ENCODE measurements at places on chromosomes 1 and 21. TPM values are rescaled to one million over a fixed set of nuclear protein-coding genes. Genes with fewer than 3 reads are reported as not detected.

DNA sequence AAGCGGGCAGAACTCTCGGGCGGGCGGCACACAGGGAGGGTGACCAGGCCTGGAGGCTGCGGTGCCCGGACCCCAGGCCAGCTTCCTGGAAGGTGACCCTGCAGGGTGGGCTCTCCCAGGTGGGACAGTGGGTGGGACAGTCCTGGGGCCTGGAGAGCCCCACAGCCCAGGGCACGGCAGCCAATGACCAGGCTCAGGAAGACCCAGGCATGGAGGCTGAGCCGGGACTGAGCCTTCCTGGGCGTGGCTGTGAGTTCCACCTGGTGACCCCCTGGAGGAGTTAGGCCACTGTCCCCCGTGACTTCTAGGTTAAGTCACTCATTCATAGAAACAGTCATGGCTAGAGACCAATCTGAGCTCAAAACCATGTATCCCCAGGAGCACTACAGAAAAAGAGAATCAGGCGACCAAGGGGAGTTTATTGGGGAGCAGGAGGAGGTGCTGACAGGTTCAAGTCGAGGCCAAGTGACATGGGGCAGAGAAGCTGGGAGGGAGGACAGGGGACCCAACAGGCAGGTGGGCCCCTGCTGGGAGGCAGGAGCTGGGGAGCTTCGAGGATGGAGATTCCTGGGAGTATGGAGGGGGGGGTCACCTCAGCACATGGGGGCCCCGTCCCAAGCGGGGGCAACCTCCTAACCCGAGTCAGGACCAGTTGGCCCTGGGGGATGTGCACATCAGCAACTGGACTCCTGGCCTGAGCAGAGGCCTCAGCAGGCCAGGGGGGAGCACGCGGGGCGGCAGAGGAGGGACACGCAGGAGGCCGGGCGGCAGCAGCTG, 1.2 kb downstream of the KRTAP10-5 start:
- DNase-seq: no peak

DNA sequence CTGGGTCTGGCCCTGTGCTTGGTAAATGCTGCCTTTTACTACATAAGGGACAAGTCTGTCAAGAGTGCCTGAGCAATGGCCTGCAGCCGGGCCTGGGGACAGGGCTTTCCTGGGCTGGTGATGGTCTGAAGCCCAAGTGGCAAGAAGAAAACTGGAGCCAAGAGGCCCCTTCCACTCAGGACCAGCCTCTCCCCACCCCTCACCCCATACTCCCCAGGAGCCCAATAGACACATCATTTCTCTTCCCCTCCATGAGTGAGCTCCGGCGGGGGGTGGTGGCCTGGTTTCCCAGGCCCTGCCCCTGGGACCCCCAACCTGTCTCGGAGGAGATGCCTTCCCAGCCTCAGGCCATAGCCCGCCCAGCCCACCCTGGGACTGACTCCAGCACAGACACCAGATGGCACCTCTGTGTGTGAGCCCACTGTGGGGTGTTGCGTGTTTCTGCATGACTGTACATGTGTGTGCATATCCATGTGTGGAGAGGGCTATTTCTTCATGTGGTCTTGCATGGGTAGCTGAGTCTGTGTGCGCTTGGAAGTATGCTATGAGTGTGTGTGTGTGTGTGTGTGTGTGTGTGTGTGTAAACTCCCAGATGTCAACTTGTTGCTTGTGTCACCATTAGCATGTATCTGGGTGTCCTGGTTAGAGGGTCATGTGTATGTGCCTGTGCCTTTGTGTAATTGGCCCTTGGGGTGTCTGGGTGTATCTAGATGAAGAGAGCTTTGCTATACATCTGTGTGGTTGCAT, 14.3 kb upstream of the LRP8 start:
- DNase-seq: peak; percentile 65

- no peak for DNase-seq
Measured at GRCh38 chr1:179547021-179547535, 28.7 kb downstream of the NPHS2 start.

COA7 gene
- 24.5 TPM for total RNA-seq

GRCh38 chr1:93585059-93585966, 96.3 kb downstream of the BCAR3 start:
- DNase-seq: peak; percentile 91

DNA sequence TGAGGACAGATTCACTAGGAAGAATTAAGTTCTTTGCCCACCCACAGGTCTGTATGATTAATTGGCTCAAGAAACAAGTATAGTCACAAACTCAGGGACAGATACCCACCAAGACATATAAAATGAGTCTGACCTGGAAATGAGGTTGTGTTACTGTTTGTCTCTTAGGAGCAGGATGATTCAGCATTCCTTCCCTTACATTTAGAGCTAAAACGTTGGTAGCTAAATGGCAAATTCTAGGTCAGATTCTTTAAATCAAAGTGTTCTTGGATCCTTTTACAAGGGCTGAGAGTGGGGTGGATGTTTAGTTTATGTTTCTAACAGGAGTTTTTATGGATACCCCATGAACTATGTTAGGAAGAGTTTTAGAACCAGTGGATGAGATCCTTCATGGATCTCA, 4.7 kb downstream of the RIMKLA start:
- no peak for DNase-seq
